ENCODE measurements at places on chromosomes 12 and 14.

DNA sequence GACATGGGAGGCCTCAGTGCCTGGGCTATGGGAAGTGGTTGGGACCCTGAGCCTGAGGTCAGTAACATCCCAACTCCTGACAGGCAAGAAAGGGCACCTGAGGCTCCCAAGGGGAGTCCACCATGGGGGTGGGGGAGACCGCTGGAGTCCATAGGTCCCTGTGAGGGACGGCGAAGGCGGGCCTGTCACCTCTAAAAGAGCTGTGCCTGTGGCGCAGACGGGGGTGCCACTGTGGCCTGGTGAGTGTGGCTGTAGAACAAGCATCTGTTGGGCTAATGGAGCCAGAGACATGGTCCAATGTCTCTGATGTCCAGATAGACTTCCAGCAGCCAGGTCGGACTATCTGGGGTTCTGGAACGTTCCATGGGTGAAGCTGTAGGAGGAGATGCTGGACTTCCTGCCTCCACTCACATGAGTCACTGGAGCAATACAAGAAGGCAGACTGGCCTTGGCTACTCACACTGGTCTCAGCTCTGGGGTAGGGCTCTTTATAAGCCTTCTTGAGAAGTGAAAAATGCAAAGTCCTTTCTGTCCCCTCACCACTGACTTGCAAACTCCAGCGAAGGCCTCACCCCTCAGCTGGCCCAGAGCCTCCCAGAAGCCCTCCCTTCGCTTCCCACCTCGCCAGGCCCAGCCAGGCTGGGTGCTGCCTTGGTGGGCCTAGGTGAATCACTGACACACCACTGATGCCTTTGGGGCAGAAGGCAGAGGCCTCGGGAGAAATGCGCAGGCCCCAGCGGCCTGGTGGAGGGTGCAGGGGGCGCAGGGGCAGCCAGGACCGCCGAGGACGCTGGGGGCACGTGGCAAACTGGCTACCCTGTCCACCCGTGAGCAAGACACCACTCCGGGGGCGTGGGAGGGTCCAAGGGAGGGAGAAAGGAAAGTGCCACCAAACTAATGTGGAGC is 1.1 kb upstream of the TRAF3 start:
- DNase-seq = peak; percentile 27

DNA sequence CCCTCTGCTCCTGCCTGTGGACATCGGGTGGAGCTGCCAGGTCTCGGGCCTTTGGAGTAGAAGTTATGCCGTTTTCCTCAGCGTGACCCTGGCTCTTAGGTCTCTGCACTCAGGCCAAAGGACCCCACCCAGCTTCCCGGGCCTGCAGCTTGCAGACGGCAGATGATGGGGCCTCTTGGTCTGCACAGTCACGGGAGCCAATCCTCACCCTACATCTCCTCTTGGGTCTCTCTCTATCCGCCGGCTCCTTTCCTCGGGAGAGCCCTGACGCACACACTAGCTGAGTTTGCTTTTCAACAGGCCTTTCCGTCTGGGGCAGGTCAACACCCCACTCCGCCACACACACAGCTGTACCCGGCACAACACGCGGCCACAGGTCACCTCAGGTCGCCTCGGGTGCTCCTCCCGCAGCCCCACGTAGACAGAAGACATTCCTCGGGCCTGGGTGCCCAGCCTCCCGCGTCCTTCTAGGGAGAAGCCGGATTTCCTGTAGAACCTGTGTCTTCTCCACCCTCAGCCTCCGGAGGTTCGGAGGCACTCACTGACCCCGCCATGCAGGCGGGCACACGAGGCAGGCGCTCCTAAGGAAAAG is 9.9 kb downstream of the GALNT9 start:
- DNase-seq = no peak

GRCh38 chr14:50739186-50739585 is 71.1 kb upstream of the SAV1 start:
- DNase-seq = no peak

GRCh38 chr12:115096588-115097397 is 412.8 kb upstream of the TBX3 start:
- no peak for DNase-seq

GRCh38 chr12:45402288-45402687 is 186.4 kb downstream of the ANO6 start:
- DNase-seq = no peak

- no peak for DNase-seq
These were observed 78.5 kb downstream of the CALM1 start for GRCh38 chr14:90475298-90475697.

DNA sequence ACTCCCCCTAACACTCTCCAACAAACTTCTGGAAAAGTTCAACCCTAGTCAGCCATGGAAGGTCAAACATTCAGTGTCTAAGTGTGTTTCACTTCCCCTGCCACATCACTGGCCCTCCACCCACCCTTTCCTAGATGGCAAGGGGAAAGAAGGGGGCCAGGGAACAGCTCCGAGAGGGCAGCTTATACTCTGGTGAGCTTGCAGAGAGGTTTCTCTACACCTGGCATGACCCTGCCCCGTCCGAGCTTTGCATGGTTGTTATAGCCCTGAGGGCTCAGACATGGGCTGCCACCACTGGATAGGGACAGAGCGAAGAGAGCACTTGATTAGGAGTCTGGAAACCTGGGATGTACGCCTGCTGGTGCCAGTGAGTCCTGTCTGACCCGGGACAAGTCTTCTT is 4.0 kb downstream of the ACVRL1 start:
- no peak for DNase-seq

GRCh38 chr12:104567832-104568486 is 111.2 kb downstream of the CHST11 start:
- DNase-seq = no peak

DNA sequence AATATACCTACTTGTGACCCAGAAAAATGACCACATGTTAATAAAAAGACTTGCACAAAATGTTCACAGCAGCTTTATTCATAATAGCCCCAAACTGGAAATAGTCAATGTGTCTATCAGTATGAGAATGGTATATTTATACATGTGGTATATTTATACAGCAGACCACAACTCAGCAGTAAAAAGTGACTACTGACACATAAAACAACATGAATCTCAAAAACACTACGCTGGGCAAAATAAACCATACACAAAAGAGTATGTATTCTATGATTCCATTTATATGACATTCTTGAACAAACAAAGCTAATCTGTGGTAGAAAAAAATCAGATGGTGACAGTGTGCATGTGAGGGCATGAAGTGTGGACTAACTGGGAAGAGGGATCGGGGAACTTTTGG is 35.1 kb downstream of the ARF6 start:
- DNase-seq = no peak

DNA sequence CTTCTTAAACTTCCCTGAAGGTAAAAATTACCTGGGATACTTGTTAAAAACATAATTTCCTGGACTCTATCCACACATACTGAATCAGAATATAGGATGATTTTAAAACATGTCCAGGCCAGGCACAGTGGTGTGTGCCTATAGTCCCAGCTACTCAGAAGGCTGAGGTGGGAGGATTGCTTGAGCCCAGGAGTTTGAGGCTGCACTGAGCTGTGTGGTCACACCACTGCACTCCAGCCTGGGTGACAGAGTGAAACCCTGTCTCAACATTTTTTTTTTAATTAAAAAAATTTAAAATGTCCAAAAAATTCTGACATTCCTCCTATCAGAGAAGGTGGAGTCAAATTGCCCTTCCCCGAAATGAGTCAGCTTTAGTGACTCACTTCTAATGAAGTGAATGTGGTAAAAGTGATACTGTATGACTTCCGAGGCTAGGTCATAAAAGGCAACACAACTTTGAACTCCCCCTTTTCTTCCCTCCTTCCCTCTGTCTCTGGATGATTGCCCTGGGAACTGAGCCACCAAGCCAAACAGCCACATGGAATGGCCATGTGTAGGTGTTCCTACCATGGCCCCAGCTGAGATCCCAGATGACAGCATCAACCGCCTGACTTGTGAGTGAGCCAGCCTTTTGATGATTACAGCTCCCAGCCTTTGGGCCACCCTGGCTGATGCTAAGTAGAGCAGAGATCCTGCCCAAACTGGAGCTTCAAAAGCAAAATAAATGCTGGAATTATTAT is 36.3 kb downstream of the LIMA1 start:
- DNase-seq = peak; percentile 91

GRCh38 chr12:63038713-63039100 is 103.8 kb upstream of the PPM1H start:
- no peak for DNase-seq

- no peak for DNase-seq
These were observed 19.0 kb downstream of the TMEM19 start for GRCh38 chr12:71704920-71705319.

- peak; percentile 6 for DNase-seq
These were observed 310.2 kb downstream of the APAF1 start for GRCh38 chr12:98955284-98955683.

GRCh38 chr14:52954346-52955214 is 3.7 kb upstream of the FERMT2 start:
- no peak for DNase-seq

- no peak for DNase-seq
These were observed 319.8 kb downstream of the ZFP36L1 start for GRCh38 chr14:68473069-68473468.

DNA sequence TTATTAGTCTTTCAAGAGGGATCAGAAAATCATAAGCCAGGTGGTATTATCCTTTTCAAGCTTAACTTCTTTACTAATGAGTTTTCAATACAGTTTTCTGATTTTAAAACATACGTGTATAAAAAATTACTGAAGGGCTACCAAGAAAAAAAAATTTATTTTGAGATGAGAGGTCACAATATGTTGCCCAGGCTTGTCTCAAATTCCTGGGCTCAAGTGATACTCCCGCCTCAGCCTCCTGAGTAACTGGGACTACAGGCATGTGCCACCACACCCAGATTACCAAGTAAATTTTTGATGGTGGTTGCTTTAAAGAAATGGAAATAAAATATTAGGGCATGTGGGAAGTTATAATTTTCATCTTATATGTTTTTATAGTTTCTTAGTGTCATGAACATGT is 26.7 kb downstream of the ST8SIA1 start:
- no peak for DNase-seq

DNA sequence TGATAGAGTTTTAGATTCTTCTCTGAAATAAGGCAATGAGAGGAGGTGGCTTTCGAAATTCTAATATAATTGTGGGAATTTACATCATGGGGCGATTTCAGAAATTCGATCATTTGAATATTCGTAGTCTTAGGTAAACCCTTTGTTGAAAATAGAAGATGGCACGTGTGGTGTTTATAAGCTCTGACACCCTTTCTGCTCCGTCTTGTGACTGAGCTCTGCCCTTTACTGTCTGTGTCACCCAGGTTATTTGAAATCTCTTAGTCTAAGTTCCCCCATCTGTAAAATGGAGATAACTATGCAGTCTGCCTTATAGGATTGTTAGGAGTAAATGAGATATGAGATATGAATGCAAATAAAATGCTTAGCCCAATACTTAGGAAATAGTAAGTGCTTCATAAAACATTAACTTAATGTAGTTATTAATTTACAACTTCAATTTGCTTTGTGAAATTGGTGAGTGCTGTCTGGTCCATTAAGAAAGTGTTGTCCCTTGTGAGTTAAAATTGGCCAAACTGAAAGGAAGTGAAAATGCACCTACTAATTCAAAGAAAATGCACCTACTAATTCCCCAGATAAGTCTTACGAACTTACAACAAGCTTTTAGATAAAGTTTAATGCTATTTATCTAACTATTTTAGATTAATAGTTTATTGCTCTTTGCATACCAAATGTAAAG is 1.5 kb downstream of the BMAL2 start:
- no peak for DNase-seq

DNA sequence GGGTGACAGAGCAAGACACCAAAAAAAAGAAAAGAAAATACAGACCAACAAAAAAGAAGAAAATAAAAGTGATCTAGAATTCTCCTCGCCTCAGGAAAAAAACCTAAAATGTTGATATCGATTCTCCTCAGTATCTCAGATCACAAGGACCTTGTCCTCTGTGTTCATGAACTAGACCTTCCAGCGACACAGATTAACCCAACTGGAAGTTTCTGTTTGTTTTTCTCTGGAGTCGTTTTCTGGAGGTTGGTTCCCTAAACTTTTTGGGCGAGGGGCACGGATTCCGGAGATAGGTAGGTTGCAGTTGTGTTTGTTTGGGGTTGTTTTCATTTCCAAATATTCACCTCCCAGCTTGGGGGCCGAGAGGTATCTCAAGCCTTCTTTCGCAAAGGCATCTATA is 559 bp upstream of the RFC5 start:
- no peak for DNase-seq

- DNase-seq = no peak
These were observed 5.8 kb downstream of the AP5M1 start for GRCh38 chr14:57274551-57274950.

- DNase-seq = peak; percentile 44
These were observed 10.0 kb downstream of the EMP1 start for GRCh38 chr12:13206560-13206897.

GRCh38 chr12:119730381-119730780 is 62.4 kb downstream of the PRKAB1 start:
- DNase-seq = no peak

DNA sequence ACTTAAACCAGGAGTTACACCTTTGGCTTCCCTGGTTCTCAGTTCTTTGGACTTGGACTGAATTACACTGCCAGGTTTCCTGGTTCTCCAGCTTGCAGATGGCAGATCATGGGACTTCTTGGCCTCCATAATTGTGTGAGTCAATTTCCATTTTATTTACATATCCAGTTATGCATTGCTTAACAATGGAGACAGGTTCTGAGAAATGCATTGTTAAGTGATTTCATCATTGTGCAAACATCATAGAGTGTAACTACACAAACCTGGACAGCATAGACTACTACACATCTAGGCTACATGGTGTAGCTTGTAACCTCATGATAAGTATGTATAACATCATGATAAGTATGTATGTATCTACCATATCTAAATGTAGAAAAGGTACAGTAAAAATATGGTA is 276.1 kb upstream of the BTG1 start:
- DNase-seq = no peak

DNA sequence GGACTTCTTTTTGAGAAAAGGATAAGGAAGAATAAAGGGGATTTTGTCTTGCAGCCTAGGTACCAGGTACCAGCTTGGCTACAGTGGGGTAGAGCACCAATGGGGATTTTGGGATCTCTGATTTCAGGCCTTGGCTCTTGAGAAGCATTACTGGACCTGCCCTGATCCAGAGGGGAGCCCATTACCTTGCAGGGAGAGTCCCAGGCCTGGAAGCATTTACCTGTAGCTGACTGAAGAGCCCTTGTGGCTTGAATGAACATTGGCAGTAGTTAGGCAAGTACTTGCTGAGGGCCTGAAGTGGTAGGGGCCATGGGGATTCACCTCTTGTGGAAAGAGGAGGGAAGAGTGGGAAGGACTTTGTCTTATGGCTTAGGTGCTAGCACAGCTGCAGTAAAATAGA is 308.2 kb upstream of the FBXO33 start:
- no peak for DNase-seq

GRCh38 chr12:75894965-75895754 is 136.4 kb downstream of the PHLDA1 start:
- DNase-seq = no peak

- no peak for DNase-seq
These were observed 51.8 kb upstream of the PRICKLE1 start for GRCh38 chr12:42641221-42641885.

- DNase-seq = no peak
These were observed 362.6 kb downstream of the TMTC2 start for GRCh38 chr12:83049306-83049705.

- DNase-seq = no peak
These were observed 59.9 kb downstream of the TTLL5 start for GRCh38 chr14:75720842-75721498.

GRCh38 chr12:20434996-20435395 is 66.7 kb downstream of the PDE3A start:
- DNase-seq = no peak

All from urothelium cell line (cell line).